ENCODE measurements at places on chromosomes 1 and 21.

DNA sequence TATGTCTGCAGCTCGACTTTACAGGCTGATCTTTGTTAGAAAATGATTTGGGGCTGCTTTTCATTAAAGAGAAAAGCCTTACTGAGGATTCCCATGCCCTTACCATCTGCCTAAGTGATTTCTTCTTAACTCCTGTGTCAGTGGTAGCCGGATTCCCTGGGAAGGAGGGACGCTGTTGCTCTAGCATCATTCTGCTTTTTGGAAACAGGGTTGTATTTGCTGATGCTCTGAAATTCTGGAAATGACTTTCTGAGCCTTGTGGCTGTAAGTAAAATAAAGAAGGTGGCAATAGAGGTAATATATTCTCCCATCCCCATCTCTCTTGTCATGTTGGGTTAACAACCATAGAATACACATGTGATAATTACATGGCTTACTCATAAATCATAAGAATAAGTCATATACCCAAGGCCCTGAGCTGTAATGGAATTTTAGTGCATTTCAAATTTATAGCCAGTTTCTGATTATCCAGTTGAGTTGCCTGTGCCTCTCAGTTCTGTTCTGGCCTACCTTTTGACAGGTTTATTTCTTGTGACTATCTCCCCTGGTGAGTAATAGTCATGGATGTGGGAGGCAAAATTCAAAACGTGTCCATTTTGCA lies 74.4 kb downstream of the AK4 start:
- DNase-seq, result no peak

- DNase-seq, result peak; percentile 83
Observed at GRCh38 chr1:24384251-24385090, 29.1 kb downstream of the STPG1 start.

- DNase-seq, result no peak
Observed at GRCh38 chr21:46424039-46424591, 34.6 kb upstream of the DIP2A start.

- DNase-seq, result peak; percentile 29
Observed at GRCh38 chr1:246959944-246960693, 28.4 kb upstream of the AHCTF1 start.

DNA sequence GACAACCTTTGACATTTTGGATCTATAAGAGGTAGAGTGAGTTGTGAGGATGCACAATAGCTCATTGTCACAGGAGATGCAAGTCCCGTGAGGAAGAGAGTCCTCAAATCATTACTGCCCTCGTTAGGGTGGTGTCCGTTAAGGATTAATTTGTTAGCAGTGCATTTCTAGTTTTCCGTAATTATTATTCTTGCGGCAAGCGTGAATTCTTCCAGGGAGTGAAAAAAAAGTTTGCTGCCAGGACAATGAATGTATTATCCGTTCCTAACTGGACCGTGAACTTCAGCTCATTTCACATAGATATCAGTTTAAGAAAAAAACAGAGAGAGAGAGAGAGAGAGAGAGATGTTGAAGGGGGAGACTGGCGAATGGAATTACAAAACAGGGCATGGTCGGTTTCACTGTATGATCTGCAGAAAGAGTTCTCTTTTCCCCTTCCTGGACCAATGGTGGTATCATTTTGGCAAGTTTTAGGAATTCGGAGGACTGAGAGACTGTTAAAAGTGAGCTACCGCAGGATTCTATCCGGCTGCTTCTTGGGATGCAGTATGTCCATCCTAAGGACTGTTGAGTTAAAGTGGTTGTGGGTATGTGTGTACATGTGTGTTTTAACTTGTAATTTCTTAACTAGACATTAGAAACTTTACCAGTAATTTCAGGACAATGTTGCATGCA lies 216.0 kb upstream of the NFIA start:
- DNase-seq, result no peak

DNA sequence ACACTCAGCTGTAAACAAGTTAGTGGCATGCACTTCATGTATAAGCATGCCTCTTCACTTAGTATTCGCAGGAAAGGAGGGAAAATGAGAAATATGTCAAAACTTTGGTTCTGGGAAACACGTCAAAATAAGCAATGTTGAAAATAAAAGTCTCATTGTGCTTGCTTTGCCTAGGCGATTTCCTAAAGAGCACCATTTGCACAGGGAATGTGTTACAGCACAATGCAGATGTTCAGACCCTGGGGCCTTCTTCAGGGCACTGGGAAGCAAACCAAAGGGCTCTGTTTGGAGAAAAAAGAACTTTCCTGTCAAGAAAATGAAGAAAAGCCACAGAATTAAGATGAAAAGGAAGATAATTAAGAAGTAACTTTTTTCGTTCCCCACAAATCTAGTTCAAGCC lies 98.6 kb upstream of the PLD5 start:
- no peak for DNase-seq

DNA sequence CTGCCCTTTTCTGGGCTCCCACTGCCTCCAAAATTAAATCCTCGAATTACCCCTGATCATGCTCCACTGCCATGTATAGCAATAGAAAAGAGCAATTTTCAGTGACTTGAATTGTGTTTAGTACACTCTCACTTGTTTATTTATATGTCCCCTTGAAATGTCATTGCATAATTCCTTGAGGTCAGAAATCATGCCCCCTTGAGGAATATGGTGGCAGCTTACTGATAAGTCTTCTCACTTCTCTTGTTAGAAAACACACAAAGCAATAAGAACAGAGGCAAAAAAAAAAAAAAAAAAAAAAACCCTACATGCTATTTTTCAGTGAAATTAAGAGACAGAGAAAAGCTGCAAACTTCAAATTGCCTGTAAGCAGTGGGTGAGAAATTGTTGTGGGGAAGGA lies 37.5 kb downstream of the GPR88 start:
- no peak for DNase-seq

DNA sequence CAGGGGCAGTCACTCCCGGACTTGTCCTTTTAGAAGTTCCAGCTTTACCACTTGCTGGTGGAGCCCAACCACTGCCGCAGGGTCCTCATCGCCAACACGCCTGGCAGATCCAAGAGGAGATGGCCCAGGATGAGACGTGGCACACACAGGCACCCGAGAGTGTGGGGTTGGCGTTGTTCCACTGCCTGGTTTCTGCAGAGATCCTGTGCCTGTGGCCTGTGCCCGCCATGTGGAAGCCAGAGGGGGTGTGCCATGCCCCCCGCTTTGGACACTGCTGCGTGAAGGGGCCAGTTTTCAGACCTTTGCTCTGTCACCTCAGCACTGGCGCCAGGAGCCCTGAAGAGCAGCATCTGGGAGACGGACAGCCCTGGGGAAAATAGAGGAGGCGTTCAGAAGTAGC lies 10.8 kb downstream of the CD46 start:
- no peak for DNase-seq

GRCh38 chr1:182630586-182630985 lies 26.4 kb upstream of the RGS16 start:
- no peak for DNase-seq

- no peak for DNase-seq
Observed at GRCh38 chr1:210771131-210771530, 362.8 kb downstream of the KCNH1 start.

DNA sequence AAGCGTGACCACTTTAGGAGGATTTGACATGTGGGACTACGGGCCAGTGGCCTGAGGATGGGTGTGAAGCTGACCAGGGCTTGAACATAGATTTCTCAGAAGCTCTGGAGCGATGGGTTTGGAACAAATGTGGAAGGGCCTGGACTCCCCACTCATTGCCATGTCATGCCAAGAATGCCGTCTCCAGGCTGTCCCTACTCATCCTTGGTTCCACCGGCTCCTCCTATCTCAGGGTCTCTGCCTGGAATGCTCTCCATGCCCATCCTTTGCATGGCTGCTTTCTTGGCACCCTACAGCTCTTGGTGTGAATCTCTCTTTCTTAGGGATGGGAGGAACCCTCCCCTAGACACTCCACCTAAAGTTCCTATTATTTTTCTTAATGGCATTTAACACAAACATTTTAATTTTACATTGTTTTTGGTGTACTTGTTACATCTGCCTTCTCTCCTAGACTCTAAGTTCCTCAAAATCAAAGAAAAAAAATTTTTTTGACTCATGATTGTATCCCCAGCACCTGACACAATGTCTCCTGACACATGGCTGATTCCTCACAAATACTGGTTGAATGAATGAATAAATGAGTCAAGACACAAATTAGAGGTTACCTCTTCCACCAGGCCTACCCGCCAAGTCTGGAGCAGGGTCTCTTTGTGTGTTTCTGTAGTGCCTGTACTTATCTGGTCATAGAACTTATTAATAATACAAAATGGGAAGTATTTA lies 114.5 kb downstream of the OMA1 start:
- no peak for DNase-seq

- DNase-seq, result no peak
Observed at GRCh38 chr1:79042539-79042938, 36.0 kb upstream of the ADGRL4 start.

DNA sequence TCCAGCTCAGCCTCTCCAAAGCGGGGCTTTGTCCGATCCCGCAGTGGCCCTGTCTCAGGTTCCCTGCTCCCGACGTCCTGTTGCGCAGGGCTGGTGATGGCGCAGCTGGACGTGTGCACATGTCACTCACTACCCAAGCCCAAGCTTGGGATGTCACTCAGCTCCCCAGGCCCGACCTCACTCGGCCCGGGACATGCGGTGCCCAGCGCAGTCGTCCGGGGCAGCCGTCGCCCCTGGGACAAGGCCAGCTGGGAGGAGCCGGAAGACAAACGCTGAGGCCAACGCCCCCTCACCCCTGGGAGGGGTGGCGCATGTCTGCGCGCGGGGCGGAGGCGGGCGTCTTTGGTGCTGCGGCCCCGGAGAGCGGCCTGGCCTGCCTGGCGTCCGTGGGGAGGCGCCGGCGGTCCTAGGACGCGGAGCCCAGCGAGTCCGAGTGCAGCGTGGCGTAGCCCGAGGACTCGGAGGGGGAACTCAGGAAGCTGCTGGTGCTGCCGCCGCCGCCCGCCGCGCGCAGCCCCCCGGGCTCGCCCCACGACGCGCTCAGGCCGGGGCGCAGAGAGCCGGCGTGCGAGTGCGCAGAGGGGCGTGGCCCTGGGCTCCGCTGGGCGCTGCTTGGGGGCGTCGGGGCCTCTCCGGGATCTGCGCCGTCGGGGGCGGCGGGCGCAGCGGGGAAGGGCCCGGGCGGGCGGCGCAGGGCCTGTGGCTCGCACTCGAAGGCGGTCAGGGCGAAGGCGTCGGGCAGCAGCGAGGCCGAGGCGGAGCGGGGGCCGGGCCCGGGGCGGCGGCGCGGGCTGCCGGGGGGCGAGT lies 5.2 kb downstream of the HES3 start:
- no peak for DNase-seq

DNA sequence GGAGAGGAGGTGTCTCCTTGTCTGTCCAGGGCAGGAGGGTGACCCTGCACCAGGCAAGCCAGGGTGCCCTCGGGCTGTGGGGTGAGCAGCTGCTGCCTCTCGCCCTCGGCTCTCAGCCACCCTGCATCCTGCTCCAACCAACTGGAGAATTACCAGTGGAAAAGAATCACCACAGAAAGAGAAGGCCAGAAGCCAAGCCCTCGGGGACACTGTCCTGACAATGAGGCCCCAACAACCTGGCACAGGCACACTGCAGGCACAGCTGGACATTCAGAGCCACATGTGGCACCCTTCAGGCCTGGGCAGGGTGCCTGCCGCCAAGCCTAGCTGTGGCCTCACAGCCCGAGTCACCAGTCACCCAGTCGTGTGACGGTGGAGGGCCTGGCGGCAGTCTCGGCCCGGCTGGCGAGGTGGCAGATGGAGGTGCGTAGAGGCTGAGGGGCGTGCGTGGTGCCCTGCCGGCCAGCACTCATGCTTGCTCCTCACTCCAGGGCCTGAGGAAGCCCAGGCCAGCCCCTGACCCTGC lies 12.0 kb downstream of the MEGF6 start:
- DNase-seq, result no peak

- DNase-seq, result no peak
Observed at GRCh38 chr1:14656384-14656937, 58.0 kb downstream of the KAZN start.

DNA sequence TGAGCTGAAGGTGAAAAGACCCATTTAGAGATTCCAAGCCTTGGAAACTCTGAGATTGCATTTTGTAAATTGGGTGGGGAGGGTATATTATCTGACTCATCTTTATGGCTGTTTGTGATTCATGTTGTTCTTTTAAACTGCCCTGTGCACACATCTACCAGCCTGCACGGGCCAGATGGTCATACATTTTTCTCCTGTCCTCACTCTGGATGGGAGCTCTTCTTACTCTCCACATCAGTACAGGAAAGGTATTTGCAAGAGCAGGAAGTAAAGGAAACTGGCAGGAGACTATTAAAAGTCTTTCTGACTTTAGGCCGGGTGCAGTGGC lies 14.3 kb upstream of the NMNAT2 start:
- DNase-seq, result peak; percentile 12

DNA sequence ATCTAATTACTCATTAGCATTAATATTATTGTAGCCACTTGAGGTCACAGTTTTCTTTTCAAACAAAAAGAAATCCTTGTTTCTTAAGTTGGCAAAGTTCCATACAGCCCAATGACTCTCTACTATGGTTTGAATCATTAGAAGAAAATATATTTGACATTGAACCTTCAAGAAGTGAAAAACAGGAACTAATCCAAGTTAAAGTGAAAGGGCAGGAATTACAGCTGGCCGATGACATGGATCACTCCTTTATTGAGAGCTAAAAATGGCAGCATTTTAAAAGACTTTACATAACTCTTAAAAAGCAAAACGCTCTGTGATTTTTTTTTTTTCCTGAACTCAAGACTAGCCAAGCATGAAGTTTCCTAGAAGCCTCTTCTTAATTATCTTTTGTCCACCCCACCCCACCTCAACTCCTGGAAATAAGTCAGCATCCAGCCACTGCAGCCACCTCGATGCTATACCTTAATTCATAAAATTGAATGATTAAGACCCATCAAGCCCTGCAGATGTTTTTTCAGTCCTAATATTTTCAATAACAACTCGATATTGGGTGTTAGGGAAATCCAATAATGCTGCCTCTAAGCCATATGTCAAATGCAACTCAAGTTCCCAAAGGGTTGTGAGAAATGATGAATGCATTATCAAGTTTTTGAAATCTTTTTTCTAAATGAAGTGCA lies 323.1 kb downstream of the HHIPL2 start:
- DNase-seq, result peak; percentile 17

DNA sequence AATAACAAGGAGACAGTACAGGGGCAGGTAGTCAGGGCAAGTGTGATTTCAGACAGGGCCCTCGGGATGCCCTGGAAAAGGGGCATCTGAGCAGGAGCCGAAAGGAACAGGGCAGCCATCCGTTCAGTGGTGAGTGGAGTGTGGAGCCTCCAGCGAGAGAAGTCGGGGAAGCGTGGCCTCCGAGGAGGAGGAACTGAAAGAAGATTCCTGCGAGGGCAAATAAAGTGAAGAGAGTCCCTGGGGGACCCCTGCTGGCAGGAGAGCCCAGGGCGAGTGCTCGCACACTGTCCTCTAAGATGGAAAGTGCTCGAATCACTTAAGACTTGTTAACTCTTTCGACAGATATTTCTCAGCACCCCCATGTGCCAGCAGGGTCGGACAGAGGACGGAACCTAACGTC lies 3.5 kb upstream of the UTS2 start:
- peak; percentile 10 for DNase-seq

Data from cardiac fibroblast (primary cell).